Keratinocyte (primary cell): ENCODE measurements at places on chromosomes 16 and 17.

GRCh38 chr17:35577830-35578196 is 558 bp downstream of the PEX12 start:
- DNase-seq: no peak

- no peak for DNase-seq
These were observed 17.1 kb upstream of the DOK4 start for GRCh38 chr16:57503366-57503765.

- DNase-seq: no peak
These were observed 507.1 kb downstream of the WWOX start for GRCh38 chr16:78606545-78606944.

DNA sequence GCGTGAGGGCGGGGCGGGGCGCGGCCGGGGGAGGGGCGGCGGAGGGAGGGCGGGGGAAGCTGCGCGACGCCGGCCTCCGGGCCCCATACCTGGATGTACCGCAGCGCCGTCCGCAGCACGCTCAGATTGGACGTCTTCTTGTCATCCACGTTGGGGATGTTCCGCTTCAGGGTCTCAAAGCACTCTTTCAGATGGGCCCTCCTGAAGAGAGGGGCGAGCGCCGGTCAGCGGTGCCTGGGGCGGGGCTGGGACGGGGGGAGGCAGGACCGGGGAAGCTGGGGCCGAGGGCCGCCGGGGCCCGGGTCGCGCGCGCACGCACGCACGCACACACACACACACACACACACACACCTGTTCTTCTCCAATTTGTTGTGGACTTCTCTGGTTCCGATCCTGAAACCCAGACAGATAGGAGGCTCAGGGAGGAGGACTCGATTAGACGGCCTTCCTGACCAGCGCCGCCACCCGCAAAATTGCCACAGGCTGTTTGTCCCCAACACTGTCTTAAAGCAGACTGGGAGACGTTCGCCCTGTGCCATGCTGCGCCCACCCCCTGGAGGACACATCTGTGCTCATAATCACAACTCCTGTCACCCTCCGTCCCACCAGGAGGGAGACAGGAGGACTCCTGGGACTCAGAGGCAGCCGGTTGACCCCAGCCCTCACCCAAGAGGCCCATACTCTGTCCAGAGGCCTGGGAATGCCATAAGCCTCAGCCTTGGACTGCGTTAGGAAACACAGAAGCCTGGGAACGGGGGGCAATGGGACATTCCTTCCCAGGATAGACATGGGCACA is 6.7 kb downstream of the MNT start:
- DNase-seq: no peak

DNA sequence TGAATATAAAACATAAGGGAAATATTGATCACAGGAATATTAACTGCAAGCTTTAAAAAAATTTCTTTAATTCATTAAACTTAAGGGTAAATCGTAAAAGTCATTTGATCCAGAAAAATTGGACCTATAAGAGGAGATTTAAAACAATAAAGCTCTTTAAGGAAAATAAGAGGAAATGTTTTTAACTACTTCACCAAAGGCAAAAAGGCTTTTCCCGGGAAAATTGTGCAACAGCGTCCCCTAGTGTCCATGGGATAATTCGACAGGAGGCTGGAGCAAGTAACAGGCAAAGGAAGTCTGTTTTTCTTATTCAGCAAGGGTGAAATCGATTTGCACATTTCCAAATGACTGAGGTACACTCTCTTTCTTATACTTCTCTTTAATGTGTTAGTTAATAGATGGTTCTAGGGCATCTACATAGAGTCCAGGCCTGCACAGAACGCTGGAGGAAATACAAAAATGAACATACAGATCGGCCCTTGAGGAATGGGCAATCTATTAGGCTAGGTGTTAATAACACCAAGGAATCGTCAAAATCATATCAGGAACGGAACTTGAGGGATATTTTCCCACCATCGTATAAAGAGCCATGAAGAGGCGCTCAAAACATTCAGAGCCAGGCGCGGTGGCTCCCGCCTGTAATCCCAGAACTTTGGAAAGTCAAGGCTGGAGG is 61.4 kb downstream of the ZNF18 start:
- DNase-seq: peak; percentile 42

DNA sequence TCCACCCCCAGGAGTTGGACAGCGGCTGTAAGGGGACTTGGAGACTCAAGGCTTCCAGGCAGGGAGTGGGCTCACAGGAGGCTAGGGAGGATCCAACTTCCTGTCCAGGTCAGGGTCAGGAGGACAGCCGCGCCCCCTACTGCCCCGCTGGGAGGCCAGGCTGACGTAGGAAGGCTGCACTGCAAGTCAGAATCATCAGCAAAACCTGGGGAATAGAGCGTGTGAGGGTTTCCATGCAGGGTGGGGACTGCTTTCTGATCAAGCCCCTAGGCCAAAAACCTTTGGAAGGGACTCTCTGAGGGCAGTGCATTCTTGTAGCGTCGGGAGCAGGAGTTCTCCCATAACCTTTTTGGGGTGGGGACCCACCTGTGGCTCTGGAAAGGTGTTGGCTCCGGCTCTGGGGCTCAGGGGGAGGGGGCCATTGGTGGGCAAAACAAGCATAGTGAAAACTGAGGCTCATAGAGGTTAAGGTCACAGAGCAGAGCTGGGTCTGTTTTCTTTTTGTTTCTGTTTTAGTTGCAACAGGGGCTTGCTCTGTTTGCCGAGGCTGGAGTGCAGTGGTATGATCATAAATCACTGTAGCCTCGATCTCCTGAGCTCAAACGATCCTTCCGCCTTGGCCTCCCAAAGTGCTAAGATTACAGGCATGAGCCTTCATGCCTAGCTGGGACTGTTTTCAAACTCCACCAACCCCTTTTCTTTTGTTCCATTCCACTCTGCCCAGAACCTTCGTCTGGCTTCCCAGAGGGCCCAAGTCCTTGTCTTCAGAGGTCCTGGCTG is 22.1 kb downstream of the RAI1 start:
- no peak for DNase-seq

GRCh38 chr17:73795730-73796129 is 151.5 kb upstream of the SDK2 start:
- DNase-seq: no peak

- DNase-seq: no peak
These were observed 30.5 kb downstream of the IQCK start for GRCh38 chr16:19748389-19749168.

- DNase-seq: no peak
These were observed 18.0 kb downstream of the SLFN12L start for GRCh38 chr17:35519439-35519838.
